Stimulated activated CD8-positive, alpha-beta memory T cell treated with anti-CD3 and anti-CD28 coated beads, Interleukin-2, amount 100 ng/mL, for 48 hours (primary cell): ENCODE measurements at places on chromosomes 3 and 15.

GRCh38 chr3:107907996-107908395, 182.8 kb downstream of the CD47 start:
- DNase-seq, result no peak

DNA sequence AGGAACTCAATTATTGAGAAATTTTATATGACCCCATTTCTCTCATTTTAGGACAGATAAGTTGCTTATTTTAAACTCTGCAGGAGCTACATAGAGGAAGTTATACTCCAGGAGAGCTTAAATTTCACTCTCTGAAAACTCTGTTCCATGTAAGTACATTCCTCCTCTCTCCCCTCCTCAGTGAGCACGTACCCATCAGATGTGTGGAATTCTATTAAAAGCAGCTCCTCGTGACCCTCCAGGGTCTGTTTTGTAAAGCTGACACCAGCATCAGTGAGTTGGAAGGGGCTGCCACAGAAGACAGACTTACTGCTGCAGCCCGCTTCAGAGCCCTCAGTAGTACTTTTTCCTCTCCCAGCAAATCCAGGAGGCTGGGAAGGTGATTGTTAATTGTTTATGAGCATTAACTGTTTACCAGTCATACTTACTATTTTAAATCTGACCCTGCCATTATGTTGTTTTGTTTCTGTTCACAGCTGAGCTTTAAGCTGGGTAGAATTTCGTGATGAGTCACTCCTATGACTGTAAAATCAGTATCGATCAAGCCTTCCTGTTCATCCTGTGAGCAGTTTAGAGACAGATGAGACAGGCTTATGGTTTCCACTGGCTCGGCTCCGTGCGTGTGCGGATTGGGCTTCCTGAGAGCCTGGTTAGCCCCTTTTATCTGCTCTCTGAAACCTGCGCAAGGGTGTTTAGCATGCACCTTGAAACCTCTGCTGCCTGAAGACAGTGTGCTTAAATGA, 20.4 kb downstream of the IGF1R start:
- DNase-seq, result no peak

DNA sequence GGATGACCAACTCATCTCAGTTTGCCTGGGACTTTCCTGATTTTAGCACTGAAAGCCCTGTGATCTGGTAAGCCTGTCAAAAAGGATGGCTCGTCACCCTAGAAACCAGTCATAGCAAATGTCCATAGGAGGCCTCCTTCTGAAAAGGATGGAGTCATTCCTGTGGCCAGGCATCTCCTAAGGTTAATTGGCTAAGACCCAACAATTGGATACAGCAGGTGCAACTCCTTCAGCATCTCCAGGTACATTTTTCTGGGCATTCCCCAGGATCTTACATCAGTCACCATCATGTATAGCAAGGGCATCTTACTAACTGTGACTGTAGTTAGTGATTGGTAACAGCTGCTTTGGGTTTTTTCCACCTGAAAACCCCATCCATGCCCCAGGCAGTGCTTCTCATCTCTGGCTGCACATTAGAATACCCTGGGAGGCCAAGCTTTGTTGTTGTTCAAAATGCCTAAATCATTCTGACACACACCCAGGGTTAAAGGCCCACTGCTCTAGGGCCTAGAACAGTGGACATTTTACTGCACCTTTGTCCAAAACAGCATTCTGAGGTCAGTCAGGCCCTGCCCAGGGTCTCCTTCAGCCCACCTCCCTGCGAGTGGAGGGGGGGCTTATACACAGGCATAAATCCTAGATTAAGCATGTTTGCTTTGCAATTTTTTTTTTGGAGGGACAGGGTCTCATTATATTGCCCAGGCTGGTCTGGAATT, 28.3 kb upstream of the GALNT15 start:
- DNase-seq, result no peak

GRCh38 chr15:71393383-71393782, 278.1 kb downstream of the THSD4 start:
- DNase-seq, result no peak

DNA sequence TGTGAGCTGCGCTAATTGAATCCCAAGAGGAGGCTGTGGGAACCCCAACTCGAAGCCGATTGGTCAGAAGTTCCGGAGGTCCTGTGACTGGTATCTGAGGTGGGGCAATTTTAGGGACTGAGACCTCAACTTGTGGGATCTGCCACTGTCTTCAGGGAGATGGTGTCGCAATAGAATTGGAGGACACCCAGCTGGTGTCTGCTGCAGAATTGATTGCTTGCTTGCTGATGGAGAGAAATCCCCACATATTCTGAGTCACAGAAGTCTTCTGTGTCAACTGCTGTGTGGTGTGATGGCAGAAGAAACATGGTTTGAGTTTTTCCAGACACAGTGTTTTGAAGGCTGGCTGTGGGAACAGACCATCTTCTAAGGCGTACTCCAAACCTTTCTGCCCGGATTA, 99.7 kb upstream of the PLXNA1 start:
- no peak for DNase-seq

DNA sequence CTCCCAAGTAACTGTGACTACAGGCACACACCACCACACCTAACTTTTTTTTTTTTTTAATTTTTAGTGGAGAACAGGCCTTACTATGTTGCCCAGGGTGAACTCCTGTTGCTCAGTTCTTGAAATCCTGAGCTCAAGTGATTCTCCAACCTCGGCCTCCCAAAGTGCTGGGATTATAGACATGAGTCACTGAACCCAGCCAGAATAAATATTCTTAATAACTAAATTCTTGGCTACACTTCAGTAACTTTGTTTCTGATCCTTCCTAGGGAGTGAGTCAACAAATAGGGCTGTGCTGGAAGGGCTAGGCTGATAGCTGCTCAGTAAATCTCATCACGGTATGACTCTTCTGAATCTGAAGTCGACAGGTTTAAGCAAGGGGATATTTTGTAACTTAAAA, 56.6 kb downstream of the P3H2 start:
- no peak for DNase-seq

DNA sequence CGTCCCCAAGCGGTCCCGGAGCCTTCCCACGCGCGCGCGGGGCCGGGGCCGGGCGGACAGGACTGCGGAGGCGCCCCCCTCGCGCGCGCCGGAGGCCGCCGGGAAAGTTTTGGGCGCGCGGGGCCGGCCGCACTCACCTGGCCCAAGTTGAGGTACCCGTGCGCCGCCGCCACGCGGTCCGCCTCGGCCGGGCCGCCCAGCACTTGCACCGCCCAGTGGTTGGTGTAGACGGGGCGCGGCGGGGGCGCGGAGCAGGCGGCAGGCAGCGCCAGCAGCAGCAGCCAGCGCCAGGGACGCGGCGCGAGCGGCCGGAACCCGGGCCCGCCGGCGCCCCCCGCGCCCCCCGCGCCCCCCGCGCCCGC, 289 bp downstream of the PCSK6 start:
- DNase-seq, result no peak

DNA sequence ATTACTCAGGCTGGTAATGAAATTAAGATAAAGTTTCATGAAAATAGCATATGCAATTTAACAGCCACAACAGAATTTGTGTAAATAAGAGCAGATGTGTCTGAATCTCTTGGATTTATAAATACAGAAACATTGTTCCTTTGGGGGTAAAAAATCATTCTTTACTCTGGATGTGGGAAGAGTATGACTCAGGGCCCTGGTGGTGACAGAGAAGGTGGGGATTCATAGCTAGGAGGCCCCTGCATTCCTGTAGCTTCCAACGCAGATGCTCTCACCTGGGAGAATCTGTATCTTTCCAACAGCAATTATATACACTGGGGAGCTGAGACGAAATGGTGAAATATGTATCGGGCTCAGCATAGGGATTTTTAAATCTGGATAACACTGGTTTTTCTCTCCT, 167.6 kb upstream of the CADPS start:
- DNase-seq, result no peak

- no peak for DNase-seq
Measured at GRCh38 chr3:22962244-22962643, 240.9 kb upstream of the UBE2E2 start.

- DNase-seq, result no peak
Measured at GRCh38 chr15:88489321-88489720, 21.8 kb downstream of the MRPS11 start.

GRCh38 chr3:17469520-17469919, 272.9 kb downstream of the TBC1D5 start:
- no peak for DNase-seq

GRCh38 chr15:48463366-48463880, 132.2 kb downstream of the DUT start:
- no peak for DNase-seq

DNA sequence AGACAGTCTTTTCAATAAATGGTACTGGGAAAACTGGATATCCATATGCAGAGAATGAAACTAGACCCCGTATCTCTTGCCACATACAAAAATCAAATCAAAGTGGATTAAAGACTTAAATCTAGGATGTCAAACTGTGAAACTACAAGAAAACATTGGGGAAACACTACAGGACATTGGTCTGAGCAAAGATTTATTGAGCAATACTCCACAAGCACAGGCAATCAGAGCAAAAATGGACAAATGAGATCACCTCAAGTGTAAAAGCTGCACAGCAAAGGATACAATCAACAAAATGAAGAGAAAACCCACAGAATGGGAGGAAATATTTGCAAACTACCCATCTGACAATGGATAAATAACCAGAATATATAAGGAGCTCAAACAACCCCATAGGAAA, 38.4 kb upstream of the MBNL1 start:
- no peak for DNase-seq
